ENCODE measurements at places on chromosomes 16 and 17.
A peak's percentile ranks its signal among the peaks of the same experiment; 100 is the strongest.

GRCh38 chr16:71721066-71721740 lies 3.3 kb downstream of the PHLPP2 start:
- no peaks in the 10 kb centered on the region for H3K36me3 ChIP-seq
- no peak overlapping the region for H3K4me3 ChIP-seq
- DNase-seq = no peak
- peaks cover 16% of the 10 kb centered on the region for H3K4me1 ChIP-seq

- no peak overlapping the region for H3K4me3 ChIP-seq
- no peaks in the 10 kb centered on the region for H3K27me3 ChIP-seq
- H3K4me1 ChIP-seq = no peaks in the 10 kb centered on the region
- no peaks in the 10 kb centered on the region for H3K36me3 ChIP-seq
- H3K27ac ChIP-seq = no peak overlapping the region
Observed at GRCh38 chr16:82187829-82188228, 17.8 kb upstream of the MPHOSPH6 start.

DNA sequence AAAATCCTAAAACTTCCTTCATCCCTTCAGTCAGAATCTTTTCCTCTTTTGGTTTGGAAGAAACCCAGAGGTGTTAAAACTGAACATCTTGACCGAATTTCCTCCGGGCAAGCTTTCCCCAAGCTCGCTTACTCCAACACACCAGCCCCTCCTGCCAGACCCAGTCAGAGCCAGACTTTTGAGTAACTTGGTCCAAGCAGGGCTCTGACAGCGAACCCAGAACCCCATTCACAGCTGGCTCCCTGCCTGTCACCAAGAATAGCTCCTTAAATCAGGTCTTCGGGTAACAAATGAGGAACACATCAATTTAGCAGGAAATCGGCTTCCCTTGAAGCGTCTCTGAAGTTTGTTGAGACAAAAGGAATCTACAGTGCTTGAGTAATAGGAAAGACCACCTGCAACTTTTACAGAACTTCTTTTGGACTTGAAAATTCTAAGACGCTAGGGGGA lies 27.3 kb downstream of the GAS7 start:
- DNase-seq = peak; percentile 43
- H3K27ac ChIP-seq = peak overlapping the region; percentile 39
- H3K36me3 ChIP-seq = no peaks in the 10 kb centered on the region
- peaks cover 7% of the 10 kb centered on the region for H3K4me1 ChIP-seq
- no peaks in the 10 kb centered on the region for H3K27me3 ChIP-seq
- H3K4me3 ChIP-seq = no peak overlapping the region

DNA sequence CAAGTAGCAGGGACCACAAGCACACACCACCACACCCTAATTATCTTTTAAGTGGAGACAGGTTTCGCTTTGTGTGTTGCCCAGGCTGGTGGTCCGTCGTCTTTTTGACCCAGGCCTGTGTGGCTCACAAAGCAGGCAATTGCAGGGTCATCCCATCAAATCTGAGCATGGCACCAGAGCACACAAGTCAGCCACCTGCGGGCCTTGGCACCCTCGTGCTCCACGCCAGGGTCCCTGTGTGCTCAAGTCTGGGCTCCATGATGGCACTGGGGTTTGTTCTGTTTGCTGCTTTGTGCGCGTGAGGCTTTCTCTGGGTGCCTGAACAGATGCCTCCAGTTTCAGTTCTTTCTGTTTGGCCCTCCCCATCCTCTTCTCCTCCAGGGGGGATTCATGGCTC lies 2.4 kb upstream of the CAPN15 start:
- DNase-seq = no peak
- H3K36me3 ChIP-seq = peaks cover 18% of the 10 kb centered on the region
- H3K27ac ChIP-seq = peak overlapping the region; percentile 98
- no peaks in the 10 kb centered on the region for H3K27me3 ChIP-seq
- no peak overlapping the region for H3K4me3 ChIP-seq
- H3K4me1 ChIP-seq = peaks cover 53% of the 10 kb centered on the region

DNA sequence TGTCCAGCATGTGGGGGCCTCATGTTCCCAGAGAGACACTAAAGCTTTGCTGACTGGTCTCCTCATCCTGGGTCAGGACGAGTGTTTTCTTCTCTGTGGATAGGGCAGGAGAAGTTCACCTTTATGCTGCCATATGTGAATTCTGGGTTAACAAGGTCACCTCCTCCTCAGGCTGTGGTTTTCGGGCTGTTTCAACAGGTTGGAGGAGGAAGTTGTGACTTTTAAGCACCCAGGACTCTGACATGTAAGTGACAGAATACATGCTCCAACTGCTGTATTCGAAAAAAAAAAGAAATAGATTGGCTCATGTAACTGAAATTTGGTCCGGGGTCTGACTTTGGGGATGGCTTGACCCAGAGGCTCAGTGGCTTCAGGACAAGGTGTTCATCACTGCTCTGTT lies 54.2 kb downstream of the SNX20 start:
- H3K4me1 ChIP-seq = peaks cover 8% of the 10 kb centered on the region
- H3K27me3 ChIP-seq = no peaks in the 10 kb centered on the region
- H3K27ac ChIP-seq = no peak overlapping the region
- DNase-seq = no peak

GRCh38 chr17:72943826-72944689 lies 148.4 kb downstream of the SLC39A11 start:
- H3K27me3 ChIP-seq = no peaks in the 10 kb centered on the region
- peaks cover 21% of the 10 kb centered on the region for H3K36me3 ChIP-seq
- H3K4me3 ChIP-seq = no peak overlapping the region
- no peak overlapping the region for H3K27ac ChIP-seq
- H3K4me1 ChIP-seq = no peaks in the 10 kb centered on the region

DNA sequence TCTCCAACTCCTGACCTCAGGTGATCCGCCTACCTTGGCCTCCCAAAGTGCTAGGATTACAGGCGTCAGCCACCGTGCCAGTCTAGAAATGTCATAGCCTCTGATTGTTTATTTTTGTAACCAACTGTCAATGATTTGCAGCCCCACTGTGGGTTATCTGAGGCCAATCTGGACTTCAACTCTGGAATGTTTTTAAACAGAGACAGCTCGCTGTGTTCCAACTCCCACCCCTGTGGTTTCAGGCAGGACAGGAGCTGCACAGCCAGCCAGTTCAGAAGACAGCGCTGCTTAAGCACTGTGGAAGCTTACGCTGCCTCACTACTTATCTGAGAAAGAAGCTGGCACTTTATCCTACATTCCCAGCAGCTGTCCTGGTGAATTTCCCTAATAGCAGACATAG lies 19.5 kb downstream of the MRM3 start:
- no peaks in the 10 kb centered on the region for H3K27me3 ChIP-seq
- peaks cover 49% of the 10 kb centered on the region for H3K36me3 ChIP-seq
- H3K27ac ChIP-seq = no peak overlapping the region
- DNase-seq = no peak
- H3K4me1 ChIP-seq = no peaks in the 10 kb centered on the region

- H3K4me1 ChIP-seq = peaks cover 5% of the 10 kb centered on the region
- H3K27me3 ChIP-seq = no peaks in the 10 kb centered on the region
- no peaks in the 10 kb centered on the region for H3K36me3 ChIP-seq
- no peak for DNase-seq
Observed at GRCh38 chr16:49811644-49812334, 44.1 kb downstream of the ZNF423 start.

DNA sequence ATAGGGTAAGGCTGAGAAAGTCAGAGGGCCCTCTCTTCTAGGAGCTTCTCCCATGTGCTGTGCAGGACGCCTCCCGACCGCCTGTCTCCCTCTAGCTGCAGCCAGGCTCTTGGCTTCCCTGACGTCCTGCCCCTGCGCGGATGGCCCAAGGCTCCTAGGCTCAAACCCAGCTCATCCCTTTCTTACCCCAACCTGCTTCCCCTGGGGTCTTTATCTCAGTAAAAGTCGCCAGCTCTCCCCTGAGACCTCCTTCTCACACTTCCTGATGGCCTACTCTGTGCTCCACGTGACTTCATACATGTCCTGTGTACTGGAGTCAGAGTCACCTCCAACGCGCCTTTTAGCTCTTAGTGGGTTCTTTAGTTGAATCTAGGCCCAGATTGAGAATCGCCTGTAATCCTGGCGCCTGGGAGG lies 1.1 kb upstream of the ZNF747 start:
- H3K4me1 ChIP-seq = peaks cover 60% of the 10 kb centered on the region
- DNase-seq = peak; percentile 78
- H3K27ac ChIP-seq = peak overlapping the region; percentile 98
- H3K27me3 ChIP-seq = no peaks in the 10 kb centered on the region
- H3K36me3 ChIP-seq = peaks cover 22% of the 10 kb centered on the region

GRCh38 chr16:79195938-79196337 lies 404.6 kb downstream of the MAF start:
- H3K36me3 ChIP-seq = no peaks in the 10 kb centered on the region
- no peak for DNase-seq
- H3K27ac ChIP-seq = no peak overlapping the region
- H3K4me1 ChIP-seq = no peaks in the 10 kb centered on the region
- no peak overlapping the region for H3K4me3 ChIP-seq
- H3K27me3 ChIP-seq = no peaks in the 10 kb centered on the region

DNA sequence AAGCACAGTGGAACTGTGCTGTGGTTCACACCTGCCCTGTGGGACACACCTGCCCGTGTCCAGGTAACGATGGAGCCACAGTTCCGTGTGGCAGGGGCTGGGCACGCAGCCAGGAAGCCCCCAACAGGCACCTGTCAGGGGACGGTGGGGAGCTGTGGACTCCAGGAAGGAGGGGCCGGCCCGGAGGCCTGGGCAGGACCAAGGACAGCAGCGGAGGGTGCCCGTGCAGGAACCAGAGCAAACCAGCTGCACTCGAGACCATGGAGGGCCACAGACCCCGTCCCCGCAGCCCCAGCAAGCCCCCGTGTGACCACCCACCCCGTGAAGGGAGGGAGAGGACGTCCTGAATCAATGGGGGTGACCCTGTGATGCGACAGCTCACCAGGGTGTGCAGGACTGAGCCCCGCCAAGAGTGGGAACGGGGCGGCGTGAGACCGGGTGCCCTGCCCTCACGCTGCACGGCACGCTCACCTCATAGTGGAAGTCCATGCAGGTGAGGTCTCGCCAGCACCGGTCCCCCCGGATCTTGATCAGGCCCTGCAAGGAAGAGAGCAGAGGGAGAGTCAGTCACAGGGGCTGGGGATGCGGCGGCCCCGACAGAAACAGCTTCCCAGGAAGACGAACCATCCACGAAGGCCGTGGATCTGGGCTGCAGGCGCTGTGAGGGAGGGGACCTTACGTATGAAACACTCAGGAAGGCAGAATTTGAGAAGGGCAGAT lies 78.1 kb downstream of the LMF1 start:
- no peaks in the 10 kb centered on the region for H3K27me3 ChIP-seq
- H3K36me3 ChIP-seq = peaks cover 39% of the 10 kb centered on the region
- no peaks in the 10 kb centered on the region for H3K4me1 ChIP-seq
- no peak overlapping the region for H3K27ac ChIP-seq
- no peak overlapping the region for H3K4me3 ChIP-seq

DNA sequence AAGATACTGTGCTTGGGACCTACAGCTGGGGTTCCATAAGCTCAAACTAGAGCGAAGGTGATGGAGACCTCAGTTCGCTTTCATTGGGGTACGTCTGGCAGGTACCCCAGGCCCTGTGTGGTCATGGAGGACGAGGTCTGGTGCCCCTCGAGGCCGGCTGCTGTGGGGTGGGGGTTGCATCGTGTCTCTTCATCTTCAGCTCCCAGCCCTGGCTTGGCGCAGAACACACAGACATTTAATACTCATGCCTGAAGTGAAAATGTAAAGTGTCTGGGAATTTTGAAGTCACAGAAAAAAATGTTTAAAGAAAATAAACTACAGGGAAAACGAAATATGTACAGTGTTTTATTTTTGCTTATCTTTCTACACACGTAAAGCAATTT lies 80.5 kb downstream of the TBC1D16 start:
- no peak for DNase-seq
- no peaks in the 10 kb centered on the region for H3K27me3 ChIP-seq
- H3K36me3 ChIP-seq = no peaks in the 10 kb centered on the region
- H3K27ac ChIP-seq = no peak overlapping the region
- H3K4me1 ChIP-seq = peaks cover 24% of the 10 kb centered on the region

GRCh38 chr17:65413390-65413789 lies 148.1 kb downstream of the AXIN2 start:
- DNase-seq = no peak
- no peaks in the 10 kb centered on the region for H3K36me3 ChIP-seq
- H3K27ac ChIP-seq = no peak overlapping the region
- H3K4me1 ChIP-seq = no peaks in the 10 kb centered on the region

- H3K27me3 ChIP-seq = no peaks in the 10 kb centered on the region
- peak overlapping the region; percentile 91 for H3K27ac ChIP-seq
- DNase-seq = no peak
Observed at GRCh38 chr16:31141489-31142108, 6.1 kb upstream of the PRSS8 start.

GRCh38 chr16:77085981-77086380 lies 105.0 kb upstream of the MON1B start:
- no peak for DNase-seq
- no peaks in the 10 kb centered on the region for H3K27me3 ChIP-seq
- no peak overlapping the region for H3K27ac ChIP-seq
- no peaks in the 10 kb centered on the region for H3K4me1 ChIP-seq

DNA sequence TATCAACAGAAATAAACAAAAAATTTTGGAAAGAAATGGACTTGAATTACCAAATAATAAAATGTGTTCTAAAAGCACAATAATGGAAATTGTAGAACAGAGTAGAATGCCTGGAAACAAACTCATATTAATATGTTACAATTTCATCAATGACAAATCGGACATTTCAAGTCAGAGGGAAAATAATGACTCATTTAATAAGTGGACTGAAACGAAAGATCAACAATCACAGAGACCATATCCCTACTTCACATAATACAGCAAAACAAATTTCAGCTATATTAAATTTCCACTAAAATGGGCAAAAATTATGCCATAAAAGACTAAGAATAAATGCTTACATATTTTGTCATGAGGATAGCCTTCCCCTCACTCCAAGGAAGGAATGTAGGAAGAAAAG lies 25.7 kb downstream of the CDYL2 start:
- H3K27me3 ChIP-seq = no peaks in the 10 kb centered on the region
- no peak overlapping the region for H3K27ac ChIP-seq
- H3K4me3 ChIP-seq = no peak overlapping the region
- DNase-seq = no peak
- no peaks in the 10 kb centered on the region for H3K4me1 ChIP-seq

All from stomach (tissue), 19 donors.